Central memory CD4-positive, alpha-beta T cell (primary cell): ENCODE measurements at places on chromosomes 6 and 20.

DNA sequence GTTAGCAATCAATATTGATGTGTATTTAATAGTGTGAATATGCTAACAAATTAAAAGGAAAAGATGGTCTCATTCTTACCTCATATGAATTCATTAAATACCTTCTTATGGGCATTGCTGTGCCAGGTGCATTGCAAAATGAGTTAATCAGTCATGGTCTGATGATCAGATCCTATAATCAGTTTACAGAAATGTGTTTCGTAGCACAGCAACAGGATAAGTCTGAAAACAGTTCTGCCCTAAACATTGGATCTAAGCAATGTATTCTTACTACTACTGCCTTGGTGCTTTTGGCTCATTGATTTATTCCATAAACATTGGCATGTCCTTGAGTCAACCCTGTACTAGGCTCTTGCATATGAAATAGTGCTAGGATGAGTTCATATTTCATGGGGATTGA lies 417.0 kb upstream of the JAG1 start:
- no peak for DNase-seq

- DNase-seq = no peak
Measured at GRCh38 chr20:4151342-4151741, 136.0 kb upstream of the RNF24 start.

DNA sequence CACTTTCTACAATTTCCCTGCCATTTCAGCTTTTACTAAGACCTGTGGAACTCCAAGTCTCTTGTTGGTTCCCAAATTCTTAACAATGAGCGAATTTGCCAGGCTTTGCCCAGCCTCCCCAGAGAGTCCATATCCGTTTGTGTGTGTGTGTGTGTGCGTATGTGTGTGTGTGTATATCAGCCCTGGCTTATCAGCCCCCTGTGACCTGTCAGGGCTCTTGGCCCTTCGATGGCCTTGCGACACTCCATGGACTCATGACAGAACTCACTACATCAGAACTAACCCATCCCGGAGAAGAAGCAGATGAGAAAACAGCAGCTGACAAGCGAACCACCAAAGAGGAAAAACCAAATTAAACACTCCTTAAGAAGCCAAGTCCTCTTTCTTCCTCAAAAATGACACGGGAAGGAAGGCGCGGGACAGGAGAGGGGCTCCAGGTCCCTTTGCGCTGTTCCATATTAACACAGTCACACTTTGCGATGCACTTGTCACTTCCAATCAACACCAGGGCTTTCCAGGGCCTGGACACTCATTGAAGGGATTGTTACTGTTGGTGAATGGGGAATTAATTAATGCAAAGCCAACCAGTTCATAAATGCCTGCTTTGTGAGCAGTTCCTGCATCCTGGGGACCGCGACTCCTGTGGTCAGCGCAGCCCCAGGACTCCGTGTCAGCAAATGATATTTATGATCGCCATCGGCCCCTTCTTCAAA lies 524.0 kb downstream of the CD83 start:
- no peak for DNase-seq

- DNase-seq = no peak
Measured at GRCh38 chr6:8269872-8270454, 165.4 kb downstream of the SLC35B3 start.

GRCh38 chr20:50387996-50388332 lies 122.2 kb upstream of the PTPN1 start:
- no peak for DNase-seq

- DNase-seq = no peak
Measured at GRCh38 chr20:45917790-45918141, 5.8 kb upstream of the PLTP start.

GRCh38 chr20:62881662-62882395 lies 20.2 kb upstream of the TCFL5 start:
- no peak for DNase-seq

DNA sequence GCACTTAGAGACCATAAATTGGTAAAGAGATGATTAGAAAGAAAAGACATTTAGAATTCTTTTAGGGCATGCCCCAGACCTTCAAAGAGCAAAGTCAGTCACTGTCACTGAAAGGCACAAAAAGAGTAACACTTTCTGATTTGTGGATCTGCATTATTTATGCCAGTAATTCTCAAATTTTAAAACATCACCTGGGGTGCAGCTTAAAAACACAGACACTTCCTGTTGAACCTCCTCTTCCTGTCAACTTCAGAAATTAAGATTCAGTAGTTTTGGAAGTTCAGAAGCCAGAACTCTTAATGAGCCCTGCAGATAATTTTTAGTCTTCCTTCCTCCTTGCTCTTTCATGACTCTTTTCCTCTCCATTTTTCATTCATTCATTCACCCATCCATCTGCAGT lies 137.5 kb downstream of the NRN1 start:
- no peak for DNase-seq

GRCh38 chr6:42449917-42450476 lies 1.7 kb downstream of the TRERF1 start:
- no peak for DNase-seq

DNA sequence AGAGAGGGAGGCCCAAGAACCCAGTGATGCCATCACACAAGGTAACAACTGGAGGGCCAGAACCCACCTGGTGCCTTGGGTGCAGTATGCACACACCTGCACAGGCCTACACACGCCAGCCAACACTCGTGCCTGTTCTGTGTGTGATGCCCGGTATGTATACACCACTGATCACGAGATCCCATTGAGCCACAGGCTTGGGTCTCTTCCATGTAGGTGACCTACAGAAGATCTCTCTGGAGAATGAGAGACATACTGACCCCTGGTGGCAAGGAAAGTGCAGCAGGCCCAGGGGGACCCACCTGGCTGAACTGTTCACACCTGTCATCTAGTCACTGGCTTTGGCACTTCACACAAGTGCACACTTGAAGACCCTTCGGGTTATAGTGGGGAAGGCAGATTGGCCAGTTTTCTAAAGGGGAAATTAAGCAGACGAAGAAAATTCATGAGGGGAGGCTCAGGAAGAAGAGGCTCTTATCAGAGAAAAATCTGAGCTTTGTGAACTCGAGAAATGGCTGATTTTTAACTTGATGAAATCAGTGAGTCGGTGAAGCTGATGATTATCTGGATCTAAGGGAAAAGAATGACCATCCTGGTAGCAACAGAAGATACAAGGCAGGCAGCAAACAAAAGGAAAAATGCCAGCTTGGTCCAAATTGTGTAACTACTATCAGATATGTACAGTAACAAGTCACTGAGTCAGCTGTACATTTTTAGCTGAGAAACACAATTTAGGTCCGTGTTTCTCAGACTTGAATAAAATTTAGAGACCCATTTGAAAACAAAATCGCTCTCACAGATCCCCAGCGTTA lies 69.1 kb upstream of the PBOV1 start:
- DNase-seq = peak; percentile 28

GRCh38 chr6:45664707-45665106 lies 287.0 kb upstream of the SUPT3H start:
- no peak for DNase-seq
